Stimulated activated CD4-positive, alpha-beta T cell treated with anti-CD3 and anti-CD28 coated beads, Interleukin-4, amount 100 ng/mL, for 48 hours (primary cell): ENCODE measurements at places on chromosomes 6 and 20.

DNA sequence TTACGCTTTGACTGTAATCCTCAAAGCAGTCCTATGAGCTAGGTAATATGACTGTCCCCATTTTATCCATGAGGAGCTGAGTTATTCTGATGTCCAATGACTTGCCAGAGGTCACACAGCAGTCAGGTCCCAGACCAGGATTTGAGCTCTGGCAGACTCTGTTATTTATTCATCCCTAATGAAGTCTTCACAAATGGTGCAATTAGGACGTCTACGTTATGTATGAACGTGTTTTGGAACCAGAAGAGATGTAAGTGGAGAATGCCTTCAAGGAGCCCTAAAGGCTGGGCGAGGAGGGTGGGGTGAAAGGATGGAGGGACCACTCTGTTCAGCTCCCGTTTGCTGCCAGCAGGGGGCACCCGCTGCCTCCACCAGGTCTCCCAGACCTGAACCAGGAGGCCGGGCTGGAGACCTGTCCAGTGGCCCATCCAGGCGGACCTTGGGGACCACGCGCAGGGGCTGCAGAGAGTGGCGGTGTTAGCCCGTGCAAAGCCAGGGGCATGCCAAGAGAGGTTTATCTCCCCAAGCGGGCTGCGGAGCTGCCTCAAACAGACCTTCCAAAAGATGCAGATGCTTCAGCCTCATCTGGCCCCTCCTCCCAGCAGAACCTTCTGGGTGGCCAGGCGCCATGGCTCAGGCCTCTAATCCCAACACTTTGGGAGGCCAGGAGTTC is 15.2 kb upstream of the ZNF335 start:
- DNase-seq, result peak; percentile 71

DNA sequence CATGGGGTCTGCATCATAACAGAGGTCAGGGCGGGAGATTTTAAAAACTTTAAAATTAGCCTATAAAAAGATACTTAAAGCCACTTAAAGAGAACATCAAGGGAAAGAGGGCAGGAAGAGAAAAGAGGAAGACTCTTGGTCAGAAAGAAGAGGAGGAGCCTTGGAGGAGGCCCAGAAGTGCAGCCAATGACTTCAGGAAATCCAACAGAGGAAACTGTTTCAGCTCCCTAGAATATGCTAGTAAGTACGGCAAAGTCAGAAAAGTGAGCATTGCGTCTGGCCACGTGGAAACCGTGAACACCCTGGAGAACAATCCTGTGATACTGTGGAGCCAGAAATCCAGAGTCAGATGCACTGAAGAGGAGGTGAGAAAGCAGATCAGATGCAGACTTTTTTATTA is 22.5 kb upstream of the NHSL1 start:
- DNase-seq, result no peak

- DNase-seq, result no peak
These were observed 9.5 kb upstream of the NKAIN2 start for GRCh38 chr6:123794190-123794589.

DNA sequence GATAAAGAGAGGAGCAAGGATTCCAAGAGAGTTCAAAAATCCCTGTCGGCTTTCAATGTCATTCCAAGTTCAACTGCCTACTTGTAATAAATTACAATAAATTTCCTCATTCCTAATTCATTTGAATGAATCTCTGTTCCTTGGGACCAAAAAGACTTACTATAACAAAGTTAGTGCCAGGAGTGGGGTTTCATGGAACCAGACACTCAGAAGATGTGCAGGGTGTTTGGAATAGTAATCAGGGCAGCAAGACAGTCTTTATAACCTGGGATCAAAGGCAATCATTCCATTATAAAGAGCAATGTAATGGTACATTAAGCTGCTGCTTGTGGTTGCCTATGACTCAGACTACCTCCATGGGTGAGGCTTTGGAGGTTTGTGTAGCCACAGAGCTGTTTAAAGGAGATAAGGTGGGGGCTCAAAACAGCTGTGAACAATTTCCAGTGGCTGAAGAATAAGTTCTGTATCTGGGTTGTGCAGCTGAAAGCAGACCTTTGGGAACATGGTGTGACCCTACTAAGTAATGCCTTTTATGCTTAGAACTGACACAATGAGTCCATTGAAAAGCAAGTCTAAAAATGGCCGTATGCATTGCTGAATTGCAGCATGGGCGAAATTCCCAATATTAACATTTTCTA is 159.9 kb downstream of the LINC00237 start:
- no peak for DNase-seq

DNA sequence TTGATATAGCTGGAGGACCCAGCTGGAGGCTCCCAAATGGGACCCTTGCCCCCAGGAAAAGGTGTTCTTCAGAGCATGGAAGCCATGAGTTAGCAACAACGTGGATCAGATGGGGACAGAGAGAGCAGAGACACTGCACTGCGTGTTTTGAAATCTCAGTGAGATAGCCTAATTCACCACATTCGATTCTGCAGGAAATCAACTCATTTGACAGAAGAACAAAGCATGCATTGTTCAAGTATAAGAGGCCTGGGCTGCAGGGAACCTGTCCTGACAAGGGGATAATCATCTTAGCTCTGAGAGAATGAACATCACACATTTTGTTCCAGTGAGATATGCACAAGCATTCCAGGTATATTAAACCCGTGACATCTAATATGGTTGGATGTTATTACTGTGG is 450.2 kb downstream of the CDH26 start:
- DNase-seq, result no peak

DNA sequence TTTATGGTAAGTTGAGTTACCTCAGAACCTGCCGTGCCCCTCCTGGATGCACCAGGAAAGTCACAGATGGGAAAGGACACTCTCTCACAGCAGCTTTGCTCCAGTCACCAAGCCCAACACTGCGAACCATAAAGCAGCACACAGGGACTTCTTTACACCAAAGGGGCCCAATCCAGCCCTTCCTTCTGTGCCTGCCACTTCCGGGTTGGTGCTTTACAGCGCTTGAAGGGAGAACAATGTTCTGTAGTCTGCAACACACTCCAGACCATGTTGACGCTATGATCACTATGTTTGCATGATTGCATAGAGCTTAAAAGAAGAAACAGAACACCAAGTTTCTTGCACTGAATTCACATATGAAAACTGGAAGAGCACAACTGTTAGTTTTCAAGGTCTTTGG is 57.1 kb downstream of the SERAC1 start:
- no peak for DNase-seq

GRCh38 chr6:110642711-110643110 is 166.3 kb upstream of the SLC22A16 start:
- DNase-seq, result no peak

GRCh38 chr6:118908441-118908840 is 14.5 kb downstream of the ASF1A start:
- no peak for DNase-seq

- no peak for DNase-seq
These were observed 29.3 kb downstream of the HSF2 start for GRCh38 chr6:122428781-122429180.

DNA sequence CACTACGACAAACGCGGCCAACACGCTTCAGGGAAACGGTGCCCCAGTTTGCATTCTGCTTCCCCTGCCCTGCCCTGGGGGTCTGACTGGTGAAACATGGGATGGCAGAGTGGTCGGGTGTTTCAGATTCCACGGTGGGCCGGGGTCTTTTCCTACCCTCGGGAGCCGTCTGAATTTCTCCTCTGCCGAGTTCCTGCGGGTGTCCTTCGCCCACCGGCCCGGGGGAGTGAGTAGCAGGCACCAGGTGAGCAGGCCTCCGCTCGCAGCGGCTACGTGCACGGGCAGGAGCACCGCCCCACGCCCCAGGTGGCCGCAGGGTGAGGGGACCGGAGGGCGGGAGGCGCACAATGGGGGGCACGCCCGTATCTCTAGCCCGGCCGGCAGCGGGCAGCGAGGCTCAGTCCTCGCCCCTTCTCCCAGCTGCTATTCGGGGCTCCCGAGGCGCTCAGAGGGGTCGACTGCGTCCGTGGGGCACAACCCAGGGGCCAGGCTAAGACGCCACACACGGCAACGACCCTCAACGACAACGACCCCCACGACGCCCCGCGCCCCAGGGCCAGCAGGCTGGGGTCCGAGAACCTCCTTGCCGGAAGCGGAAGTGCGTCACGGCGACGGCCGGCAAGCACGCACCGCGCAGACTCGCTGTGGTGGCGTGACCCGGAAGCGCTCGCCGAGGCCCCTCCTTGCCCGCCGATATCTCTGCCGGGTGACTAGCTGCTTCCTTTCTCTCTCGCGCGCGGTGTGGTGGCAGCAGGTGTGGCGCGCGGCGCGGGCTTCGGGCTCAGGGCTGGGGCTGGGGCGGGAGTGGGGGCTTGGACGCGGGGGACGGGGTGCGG is at the start of gene RPS21:
Gene RPS21 (plus strand): TSS at position 721 of the 836 bp plus-strand sequence. CDS start 236 bp downstream, outside the sequence.
- peak; percentile 83 for DNase-seq

DNA sequence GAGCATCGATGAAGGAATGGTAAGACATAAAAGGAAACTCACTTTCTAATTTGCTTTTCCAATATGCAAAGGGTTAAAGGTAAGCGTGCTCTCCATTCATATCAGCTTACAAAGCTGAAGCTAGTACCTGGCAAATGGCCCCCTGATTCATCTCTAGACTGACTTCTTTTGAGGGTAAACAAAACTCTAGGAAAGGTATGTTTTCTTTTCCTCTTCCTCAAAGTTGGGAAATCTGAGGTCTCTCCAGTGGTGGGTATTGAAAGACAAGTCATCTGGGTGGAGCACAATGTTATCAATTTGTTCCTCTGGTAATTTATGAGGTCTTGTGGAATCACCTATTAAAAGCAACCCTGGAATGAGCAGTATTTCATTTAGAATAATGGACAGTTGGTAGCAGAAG is 7.9 kb upstream of the FBXO30 start:
- DNase-seq, result no peak

DNA sequence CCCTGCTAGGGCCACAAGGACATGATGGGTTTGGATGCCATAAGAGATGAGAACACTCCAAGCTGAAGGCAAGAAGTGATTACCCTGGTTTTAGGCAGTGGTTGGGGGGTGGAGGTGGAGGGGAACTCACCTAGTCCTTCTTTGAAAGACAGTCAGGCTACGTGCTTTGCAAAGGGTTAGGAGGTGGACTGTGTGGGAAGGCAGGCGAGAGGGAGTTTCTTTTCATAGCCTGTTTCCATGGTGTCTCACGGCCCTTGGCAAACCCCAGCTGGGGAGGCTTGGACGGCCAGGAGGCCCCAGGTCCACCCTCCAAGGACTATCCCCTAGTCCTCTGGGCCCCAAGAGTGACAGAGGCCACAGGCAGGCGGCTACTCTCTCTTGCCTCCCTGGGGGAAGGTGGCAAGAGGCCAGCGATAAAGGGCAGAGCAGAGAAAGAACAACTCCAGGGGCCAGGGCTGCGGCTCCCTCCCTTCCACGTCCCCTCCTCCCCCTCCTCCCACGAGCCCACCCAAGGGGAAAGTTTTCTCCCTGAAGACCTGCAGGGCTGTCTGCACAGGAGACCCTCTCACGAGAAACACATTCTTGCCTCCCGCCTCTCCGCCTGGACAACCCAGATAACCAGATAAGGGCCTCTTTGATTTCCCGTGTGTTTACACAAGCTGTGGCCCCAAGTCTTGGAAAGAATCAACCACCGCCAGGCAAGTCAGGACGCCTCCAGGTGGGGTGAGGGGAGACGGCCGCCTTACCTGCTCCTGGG is 74.4 kb downstream of the NOL4L start:
- no peak for DNase-seq

DNA sequence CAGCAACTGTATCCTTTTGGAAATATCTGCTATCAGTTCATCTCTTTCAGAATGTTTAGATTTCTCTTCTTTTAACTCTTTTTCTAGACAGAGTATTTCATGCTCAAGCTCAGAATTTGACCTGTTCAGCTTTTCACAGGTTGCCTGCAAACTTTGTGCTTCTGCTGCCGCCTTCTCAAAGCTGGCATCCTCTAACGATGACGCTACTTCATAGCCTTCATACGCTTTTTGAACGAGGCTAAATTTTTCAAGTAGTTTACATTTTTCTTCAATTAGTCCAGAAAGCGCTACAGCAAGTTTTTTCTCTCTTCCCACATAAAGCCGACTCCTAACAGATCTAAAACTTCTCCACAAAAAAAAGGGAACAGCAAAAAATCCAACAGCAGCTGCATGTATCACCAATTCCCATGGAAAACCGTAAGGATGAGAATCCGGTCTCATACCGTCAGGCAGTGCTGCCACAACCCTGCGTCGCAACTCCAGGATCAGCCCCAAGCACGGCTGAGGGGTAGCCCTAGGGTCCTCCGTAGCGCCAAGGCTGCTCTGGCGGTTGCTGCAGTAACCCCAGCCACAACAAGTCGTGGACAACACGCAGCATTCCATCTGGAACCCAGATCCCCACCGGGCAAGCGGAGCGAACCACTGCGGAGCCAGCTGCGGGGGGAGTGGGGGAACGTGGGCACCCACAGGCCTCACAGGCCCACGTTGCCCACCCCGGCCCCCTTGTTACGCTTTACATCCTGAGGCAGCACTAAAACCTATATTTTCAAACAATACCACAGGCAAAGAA is 30.6 kb downstream of the DACT2 start:
- no peak for DNase-seq

GRCh38 chr20:52847731-52848359 is 124.3 kb upstream of the TSHZ2 start:
- DNase-seq, result no peak

GRCh38 chr6:15106958-15107643 is 138.8 kb upstream of the JARID2 start:
- no peak for DNase-seq

GRCh38 chr6:161366301-161366923 is 92.6 kb upstream of the AGPAT4 start:
- no peak for DNase-seq

GRCh38 chr6:152697634-152698033 is at the start of gene MYCT1:
MYCT1 (plus strand) TSS chr6:152697897; CDS start chr6:152697903, 6 bp downstream.
- no peak for DNase-seq

GRCh38 chr6:120355822-120356221 is 978.5 kb downstream of the TBC1D32 start:
- DNase-seq, result no peak

DNA sequence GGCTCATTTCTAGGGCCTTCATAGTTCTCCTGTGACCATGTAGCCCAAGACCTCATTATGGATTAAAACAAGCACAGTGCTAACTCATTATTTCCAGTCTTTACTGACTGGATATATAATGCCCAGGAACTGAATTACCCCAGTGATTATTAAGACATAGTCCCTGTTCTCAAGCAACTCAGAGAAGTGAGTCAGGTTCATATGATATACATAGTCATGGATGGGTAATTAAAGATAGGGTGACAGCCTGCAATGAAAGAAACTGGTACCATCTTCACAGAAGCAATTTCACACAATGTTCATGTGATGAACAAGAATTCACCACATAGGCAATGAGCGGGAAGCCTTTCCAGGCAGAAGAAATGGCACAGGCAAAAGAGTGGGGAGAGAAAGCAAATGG is 3.5 kb downstream of the TRIM27 start:
- DNase-seq, result no peak

- DNase-seq, result no peak
These were observed 530.1 kb downstream of the HAO1 start for GRCh38 chr20:7410150-7410549.

GRCh38 chr6:113331021-113331420 is 526.1 kb upstream of the MARCKS start:
- no peak for DNase-seq

- DNase-seq, result no peak
These were observed 34.0 kb downstream of the VEGFA start for GRCh38 chr6:43803783-43804549.

GRCh38 chr6:153214436-153214835 is 83.4 kb upstream of the RGS17 start:
- DNase-seq, result no peak
